NCI-H1436 (cell line): ENCODE measurements at places on chromosomes 16 and 17.

DNA sequence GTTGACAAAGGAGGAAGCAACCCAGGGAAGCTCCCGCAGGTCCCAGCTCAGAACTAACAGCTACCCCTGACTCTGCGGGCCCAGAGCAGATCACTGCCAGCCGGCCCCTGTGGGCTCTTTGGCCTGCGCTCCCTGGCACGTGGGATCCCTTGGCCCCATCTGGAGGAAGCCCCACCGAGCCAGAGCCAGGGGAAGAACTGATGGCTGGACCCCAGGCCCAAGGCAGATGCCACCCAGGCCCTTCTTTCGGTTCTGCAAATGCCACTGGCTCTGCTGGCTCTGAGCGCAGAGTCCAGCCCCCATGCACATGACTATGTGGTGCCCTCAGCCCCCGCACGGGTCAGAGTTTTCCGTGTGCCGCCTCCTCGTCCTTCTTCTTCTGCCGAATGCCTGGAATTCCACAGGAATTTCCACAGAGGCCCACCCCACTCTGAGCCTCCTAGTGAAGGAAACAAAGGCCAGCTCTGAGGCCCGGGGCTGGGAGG is 35.8 kb upstream of the SNN start:
- DNase-seq: no peak

DNA sequence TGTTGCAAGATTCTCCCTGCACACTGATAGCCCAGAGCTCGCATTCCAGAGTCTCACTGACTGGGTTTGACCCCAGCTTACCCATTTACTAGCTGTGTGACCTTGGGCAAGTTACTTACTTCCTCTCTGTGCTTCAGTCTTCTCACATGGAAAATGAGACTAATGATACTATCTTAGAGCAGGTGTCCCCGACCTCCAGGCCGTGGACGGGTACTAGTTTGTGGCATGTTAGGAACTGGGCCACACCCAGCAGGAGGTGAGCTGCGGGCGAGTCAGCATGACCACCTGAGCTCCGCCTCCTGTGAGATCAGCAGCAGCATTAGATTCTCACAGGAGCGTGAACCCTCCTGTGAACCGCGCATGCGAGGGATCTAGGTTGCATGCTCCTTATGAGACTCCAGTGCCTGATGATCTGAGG is 15.8 kb downstream of the ANKFY1 start:
- DNase-seq: no peak

- DNase-seq: no peak
These were observed 281.4 kb downstream of the BCAS3 start for GRCh38 chr17:60959011-60959410.

DNA sequence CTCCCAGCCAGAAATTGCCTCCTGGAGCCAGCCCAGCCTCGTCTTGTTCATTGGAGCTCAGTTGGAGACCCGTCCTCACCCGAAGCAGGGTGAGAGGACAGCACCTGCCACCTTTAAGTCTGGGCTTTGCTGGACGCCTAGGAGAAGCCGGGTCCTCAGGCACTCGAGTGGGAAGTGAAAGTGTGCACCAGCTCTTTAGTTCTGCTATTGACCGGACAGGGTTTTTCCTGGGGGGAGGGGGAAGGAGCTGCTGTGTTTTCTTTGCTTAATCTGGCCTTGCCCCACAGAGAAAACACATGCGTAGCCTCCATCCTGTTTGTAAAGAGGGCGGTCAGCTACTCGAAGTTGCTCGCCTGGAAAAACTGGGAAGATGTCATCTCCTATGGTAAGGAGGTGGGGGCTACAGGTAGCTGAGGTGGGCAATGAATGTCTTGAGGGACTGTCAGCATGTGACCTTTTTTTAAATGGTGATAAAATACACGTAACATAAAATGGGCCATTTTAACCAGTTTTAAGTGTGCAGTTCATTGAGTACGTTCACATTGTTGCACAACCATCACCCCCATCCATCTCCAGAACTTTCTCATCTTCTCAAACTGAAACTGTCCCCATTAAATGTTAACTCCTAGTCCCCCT is 34.4 kb downstream of the CMIP start:
- DNase-seq: no peak

DNA sequence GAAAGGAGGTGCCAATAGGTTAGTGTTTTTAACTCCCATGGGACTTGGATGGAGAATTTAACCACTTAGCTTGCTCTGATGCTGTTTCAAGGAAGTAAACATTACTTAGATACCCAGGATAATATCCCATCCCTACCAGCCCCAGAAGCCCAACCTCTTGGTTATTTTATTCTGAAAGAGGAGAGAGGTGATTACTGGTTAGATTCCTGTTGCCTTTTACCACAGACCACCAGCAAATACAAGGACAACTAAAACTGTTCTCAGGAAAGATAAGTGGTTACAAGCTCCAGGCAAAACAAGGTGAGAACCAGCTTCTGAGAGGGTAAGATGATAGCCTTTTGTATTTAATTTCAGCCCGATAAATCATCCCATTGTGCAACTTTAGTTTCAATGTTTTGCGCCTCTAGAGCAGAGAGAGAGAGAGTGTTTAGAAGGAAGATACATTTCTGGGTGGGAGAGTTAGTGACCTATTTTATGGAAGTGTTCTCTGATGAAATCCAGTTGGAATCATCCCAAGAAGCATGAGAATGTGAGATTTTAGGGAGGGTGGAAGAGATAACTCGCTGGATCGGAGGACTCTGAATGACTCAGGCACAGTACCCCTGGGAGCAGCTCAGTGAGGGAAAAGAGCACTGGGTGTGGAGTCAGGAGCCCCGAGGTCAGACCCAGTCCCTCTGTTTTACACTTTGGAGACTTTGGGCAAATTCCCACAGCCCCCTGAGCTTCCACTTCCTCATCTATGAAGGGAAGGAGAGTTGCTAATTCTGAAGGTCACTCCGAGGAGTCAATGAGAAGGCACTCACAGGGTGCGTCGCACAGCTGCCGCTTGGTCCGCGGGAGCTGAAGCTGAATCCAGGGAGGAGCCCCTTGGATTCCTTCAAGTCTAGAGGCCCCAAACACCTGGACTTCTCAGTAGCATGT is 12.1 kb downstream of the GLP2R start:
- no peak for DNase-seq

DNA sequence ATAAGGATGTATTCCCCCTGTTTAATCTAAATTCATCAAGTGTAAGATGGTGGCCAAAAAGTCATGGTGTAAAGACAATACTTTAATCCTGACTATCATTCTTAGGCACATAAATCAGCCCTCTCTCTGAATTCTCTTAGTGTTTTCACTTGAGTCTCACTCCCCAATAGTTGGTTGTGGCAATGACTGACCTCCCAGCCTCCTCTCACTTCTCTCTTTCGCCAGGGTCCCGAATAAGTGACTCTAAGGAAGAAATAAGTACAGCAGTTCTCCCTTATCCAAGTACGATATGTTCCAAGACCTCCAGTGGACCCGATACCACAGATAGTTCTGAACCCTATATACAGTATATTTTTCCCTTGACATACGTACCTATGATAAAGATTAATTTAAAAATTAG is 335.3 kb downstream of the MAF start:
- no peak for DNase-seq

DNA sequence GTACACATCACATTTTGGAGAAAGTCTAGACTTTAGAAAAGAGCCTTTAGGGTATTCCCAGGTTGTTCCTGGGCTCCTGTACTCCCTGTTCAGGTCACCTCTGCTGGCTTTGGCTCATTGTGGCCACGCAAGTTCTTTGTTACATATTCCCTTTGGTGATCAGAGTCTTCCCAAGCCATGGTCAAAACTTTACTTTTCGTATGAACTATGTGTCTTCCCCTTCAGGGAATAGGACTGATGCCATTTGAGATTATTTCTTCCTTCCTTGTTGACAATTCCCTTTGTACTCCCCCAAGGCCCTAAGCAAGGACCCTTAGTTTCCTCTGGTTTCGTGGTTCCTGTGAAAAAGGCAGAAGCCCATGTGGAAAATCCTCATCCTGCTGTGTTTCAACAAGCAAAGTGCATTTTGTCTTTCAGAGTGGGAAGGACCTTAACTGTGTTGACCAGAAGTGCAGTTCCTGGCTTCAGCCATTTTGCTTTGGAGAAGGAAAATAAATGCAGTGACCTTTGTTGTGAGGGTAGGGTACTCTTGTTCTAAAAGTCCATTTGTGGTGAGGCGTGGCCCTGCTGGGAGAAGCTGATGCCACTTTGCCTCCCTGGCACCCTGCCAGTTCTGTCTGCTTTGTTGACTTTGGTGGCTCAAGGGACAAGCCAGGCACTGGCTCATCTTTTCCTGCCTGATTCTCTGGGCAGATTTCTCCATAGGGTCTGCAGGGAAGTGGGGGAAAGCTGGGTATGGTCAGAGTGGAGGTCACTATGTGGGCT is 55.1 kb downstream of the ZNRF1 start:
- peak; percentile 65 for DNase-seq

GRCh38 chr16:79452671-79453070 is 147.9 kb downstream of the MAF start:
- no peak for DNase-seq

DNA sequence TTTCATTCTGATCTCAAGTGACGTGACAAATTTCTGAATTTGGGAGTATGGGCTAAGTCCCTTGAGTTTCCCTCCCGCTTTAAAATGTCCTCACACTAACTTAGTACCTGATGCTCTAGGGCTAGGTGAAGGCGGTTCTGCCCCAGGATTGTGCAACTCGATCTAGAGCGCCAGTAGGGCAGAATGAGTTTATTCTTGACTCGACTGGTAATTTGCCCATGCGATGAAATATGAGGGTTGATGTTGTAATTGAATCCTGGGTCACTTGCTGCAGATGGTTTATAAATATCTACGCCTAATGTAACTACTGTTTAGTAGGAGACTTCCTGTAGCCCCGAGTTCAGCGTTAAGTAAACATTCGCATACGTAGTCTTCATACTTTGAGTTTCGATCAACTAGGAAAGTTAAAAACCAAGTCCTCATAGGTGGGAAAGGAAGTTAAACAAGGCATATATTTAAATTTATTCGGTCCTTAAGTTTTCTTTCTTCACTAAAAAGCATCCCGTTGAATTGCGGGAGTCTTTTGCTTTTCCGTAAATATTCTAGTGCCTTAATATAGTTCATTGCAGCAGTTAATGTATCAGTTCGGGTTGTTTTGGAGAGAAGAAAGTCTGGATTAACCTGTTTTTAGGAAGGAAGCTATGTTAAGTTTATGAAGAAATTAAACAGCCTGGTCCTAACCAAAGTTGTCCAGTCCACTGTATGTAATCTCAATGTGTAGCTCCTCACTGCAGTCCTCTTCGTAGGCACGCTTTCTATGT is 1.6 kb downstream of the CTCF start:
- peak; percentile 11 for DNase-seq

GRCh38 chr16:8795091-8795490 is 2.3 kb downstream of the TMEM186 start:
- no peak for DNase-seq

GRCh38 chr16:54588026-54588425 is 301.4 kb upstream of the IRX3 start:
- DNase-seq: no peak

- DNase-seq: no peak
These were observed 2.9 kb downstream of the ARHGEF15 start for GRCh38 chr17:8312726-8313600.

DNA sequence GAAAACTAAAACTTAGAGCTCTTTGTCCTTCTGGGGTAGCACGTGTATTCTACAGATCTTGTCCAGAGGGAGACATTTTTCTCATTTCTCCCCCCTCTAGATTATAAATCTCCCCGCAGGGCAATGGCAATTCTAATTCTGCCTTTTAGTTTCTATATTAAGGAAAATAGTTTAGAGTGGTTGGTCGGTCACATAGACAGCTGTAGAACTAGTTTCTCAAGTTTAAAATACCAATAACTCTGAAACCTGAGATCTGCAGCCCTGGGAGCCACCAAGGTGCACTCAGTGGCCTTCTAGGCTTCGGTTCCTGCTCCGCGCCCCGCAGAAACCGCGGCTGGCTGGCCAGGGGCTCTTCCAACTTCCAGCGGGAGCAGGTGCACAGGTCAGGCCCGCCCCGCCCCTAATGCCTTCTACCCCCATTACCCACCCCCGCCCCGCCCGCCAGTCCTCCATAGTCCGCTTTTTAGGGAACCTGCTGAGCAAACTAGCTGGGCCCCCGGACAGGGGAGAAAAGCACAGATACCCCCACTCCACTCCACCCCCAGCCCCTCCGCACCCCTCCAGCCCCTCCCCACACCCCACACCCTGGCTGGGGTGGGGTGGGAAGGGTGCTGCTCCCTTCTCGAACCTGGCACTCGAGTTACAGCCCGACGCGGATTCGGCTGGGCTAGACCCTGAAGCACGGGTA is 431 bp downstream of the SLFN11 start:
- no peak for DNase-seq

DNA sequence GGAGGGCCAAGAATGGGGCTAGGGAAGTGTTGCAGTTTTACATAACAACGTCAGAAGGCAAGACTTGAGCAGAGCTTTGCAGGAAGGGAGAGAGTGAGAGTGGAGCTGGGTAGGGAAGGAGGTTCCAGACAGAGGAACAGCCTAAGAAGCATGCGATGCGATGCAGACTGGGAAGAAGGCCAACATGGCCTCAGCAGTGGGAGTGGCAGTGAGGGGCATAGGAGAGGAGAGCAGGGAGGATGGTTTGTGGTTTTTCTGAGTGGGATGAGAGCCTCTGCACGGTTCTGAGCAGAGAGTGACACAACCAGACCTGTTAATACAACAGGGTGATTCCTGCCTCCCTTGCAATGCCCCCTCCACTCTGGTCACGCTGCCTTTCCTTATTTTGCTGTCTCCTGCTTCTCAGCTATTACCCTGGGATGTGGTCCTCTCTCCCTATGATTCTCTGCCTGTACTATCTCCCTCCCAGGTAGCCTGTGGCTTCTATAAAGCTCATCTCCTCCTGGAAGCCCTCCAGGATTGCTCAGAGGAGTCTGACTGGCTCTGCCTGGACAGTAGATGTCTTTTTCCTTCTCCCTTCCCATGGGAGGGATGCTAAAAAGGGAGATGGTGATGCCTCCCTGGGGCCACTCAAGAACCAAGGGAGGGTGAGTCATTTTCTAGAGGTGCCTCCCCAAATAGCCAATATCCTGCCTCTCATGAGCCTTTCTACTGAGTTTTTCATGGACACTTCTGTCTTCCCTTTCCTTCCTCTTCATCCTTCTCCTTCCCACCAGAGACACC is 38.7 kb upstream of the NGFR start:
- no peak for DNase-seq
